ENCODE measurements at places on chromosomes 4 and X.

DNA sequence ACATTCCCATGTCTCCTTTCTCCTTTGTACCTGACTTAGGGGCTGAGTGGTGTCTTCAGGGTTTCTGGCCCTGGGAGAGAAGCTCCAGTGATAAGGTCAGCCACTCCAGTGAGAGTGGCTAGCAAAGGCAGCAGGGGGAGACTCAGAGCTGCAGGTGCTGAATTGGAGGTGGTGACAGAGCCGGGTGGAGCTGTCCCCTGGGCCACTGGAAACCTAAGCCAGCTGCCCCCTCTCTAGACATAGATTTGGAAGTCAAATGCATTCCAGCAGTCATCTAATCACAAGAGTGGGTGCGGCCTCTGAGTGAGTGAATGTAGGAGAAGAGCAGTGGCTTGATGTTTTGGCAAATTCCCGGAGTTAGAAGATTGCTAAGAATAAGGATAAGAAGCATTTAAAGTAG is 28.5 kb downstream of the TRIM2 start:
- DNase-seq = no peak

GRCh38 chr4:40316333-40316781 is 18.8 kb upstream of the CHRNA9 start:
- DNase-seq = peak; percentile 51

DNA sequence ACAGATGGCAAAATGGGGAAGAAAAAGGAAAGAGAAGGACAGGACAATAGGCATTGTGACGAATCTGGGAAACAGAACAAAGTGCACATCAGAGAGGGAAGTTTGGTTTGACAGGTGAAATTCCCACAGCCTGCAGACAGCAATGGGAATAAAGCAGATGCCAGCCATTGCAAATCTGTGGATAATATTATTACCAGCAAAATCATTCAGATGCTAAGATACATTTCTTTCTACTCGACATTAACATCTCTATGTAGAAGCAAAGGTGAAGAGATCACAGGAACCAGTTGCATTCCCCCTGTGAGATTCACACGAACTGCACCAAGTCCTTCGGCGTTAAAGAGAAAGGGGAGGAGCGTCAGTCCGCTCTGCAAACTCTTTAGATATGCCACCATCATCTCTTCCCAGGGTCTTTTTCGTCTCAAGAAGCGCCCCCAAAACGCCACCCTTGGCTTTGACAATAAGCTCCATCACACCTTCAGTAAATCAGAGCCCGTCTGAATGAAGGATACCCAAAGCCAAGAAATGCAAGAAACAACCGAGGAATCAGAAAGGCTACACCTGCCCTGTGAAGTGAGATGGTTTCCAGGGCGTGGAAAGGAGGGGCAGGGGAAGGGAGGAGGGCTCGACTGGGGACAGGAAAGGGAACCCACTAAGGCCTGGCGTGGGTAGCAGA is 1.9 kb downstream of the NEUROG2 start:
- no peak for DNase-seq

GRCh38 chr4:116478343-116478742 is 607.0 kb downstream of the TRAM1L1 start:
- no peak for DNase-seq

DNA sequence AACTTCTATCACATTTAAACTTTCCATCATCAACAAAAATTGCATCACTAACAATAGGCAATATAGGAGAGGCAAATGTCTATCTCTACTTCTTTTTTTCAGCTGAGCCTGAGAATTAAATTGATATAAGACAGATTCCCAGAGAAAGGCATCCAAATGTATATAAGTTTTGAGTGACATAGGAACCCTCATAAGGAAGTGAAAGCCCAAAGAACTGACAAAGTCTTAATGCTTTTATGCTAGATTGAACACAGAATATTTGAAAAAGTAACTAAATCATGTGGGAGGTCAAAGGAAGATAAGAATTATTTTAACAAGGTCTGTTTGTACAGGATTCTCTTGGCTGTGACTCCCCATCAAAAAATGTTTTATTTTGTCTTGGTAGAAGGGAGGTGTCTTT is 714.9 kb downstream of the GRXCR1 start:
- no peak for DNase-seq

- DNase-seq = no peak
Observed at GRCh38 chrX:46770000-46770816, 11.3 kb upstream of the SLC9A7 start.

GRCh38 chr4:189200353-189200752 is 740.3 kb upstream of the FRG1 start:
- no peak for DNase-seq

GRCh38 chrX:20530406-20530921 is 263.8 kb upstream of the RPS6KA3 start:
- peak; percentile 23 for DNase-seq

DNA sequence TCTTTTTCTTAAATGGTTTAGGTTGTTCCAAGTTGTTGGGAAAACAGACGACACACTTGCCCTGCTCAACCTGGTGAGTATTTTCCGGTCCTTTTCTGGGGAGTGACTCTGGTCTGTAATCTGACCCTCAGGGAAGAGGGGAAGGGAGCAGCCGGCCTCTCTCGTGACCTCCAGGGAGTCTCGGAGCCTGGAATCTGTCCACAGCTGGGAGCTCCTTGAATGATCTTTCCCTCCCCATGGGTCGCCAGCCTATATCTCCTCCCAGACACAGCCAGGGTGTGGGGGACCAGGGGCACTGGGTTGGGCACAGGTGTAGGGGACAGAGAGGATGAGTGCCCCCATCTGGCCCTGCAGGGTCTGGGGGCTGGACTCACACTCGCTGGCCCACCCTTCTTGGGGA is 18.9 kb downstream of the TMEM175 start:
- DNase-seq = no peak

- DNase-seq = no peak
Observed at GRCh38 chr4:6437826-6438238, 34.6 kb downstream of the PPP2R2C start.

- DNase-seq = no peak
Observed at GRCh38 chr4:54658252-54659093, 716 bp downstream of the KIT start.

GRCh38 chrX:16838202-16839066 is 31.7 kb downstream of the RBBP7 start:
- DNase-seq = no peak

GRCh38 chrX:68936608-68937007 is 107.8 kb downstream of the EFNB1 start:
- DNase-seq = no peak

DNA sequence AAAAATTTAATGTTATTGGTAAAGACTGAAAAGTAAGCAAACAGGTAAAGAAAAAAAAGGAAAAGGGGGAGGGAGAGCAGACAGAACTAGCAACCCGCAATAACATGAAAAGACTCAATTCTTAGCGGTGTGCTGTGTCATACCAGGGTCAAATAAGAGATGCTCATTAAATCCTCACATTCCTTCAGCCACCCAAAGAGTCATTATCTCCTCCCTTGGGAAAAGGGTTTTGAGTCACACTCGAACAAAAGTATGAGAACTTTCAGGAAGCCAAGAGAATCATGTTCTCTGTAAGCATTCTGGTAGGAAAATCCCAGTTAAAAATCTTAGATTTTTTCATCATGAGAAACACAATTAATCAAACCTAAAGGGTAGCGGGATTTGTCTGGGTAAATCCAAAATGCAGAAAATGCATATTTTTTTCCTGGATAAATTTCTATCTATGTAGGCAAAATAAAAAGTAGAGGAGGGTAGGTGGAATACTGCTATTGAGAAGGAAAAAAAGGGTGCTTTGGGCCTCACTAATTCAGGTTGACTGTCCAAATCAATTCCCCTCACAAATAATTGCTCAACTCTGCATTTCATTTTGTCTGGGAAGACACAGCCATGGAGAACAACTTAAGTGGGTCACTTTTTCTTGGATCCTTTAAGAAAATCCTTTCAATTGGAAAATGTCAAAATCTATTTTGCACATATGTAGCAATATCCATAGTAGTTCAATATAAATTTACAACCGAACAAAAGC is 23.2 kb downstream of the TNIP3 start:
- DNase-seq = no peak

GRCh38 chr4:8911316-8912088 is 39.9 kb upstream of the HMX1 start:
- DNase-seq = no peak

DNA sequence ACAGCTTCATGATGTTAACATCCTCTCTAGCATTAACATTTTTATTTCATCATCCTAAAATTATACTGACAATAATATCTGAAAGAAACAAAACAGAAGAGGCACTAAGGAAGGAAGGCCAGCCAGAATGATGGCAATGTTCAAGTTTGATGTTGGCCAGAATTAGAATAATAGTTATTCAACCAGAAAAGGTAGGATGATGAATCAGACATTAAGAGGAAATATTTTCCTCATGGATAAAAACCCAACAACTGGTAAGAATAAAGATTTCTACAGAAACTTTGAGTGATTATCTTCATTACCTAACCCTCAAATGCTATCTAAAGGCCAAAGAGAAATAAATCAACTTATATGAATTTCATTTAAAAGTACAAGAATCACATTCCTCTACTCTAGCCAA is 105.2 kb downstream of the PDE5A start:
- DNase-seq = no peak

DNA sequence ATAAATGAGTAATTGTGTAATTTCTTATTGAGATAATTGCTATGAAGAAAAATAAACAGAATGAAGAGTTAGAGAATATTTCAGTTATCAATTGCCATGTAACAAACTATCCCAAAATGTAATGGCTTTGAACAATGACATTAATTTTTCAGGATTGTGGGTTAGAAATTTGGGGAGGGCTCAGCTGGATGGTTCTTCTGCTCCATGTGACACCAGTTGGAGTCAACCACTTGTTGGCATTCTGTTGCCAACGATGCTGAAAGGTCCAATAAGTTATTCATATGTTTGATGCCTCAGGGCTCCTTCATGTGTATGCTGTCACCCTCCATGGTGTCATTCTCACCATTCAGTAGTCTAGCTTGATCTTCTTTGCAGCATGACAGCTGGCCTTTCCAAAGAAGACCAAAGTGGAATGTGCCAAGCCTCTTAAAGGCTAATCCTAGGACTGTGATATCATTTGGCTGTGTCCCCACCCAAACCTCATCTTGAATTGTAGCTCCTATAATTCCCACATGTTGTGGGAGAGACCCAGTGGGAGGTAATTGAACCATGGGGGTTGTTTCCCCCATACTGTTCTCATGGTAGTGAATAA is 20.9 kb upstream of the CCDC149 start:
- no peak for DNase-seq

DNA sequence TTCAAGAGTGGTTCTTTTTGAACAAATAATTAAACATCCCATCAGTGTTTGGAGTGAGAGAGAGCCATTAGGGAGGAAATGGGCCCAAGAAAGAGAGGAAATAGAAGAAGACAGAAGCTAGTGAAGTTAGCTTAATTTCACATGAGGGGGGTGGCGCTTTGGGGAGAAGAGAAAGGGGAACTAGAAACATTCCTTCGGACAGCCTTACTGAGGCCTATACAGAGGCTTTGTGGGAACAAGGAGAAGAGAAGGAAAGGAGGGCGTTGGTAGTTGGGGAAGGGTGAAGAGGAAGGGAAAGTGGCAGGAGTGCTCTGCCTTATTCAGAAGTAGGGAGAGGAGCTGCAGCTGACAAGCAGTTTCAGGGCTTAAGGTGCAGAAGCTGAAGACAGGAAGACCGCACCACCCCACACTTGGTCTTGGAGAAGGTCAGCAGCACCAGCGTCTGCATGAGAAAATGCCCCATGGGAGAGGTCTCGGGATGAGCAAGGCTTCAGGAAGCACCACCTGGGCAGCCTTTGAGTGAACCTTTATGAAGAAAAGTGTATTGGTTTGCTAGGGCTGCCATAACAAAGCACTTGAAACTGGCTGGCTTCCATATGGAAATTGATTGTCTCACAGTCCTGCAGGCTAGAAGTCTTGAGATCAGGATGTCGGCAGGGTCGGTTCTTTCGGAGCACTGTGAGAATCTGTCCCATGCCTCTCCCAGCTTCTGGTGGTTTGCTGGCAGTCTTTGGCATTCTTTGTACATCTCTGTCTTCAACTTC is 85.1 kb downstream of the KIT start:
- DNase-seq = no peak

DNA sequence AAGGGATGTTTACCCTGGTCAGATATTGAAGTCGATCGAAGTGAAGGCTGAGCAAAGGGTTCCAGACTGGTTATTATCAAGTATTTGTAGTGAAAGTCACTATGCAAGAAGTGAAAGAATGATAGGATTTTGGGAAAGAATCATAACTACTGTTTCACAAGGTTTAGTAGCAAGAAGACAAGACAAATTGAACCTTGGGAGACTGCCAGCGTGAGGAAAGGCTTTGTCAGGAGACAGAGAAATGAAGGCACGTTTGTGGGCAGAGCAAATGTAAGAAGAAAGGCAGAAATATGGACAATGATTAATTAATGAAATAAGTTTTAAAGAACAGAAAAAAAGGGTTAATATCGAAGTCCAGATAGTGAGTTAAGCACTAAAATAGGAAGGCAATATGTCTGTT is 456.8 kb downstream of the TRIML1 start:
- DNase-seq = no peak

- no peak for DNase-seq
Observed at GRCh38 chr4:180766944-180767729, 1476.1 kb upstream of the TENM3 start.

- DNase-seq = no peak
Observed at GRCh38 chr4:118206627-118207026, 146.2 kb downstream of the PRSS12 start.

DNA sequence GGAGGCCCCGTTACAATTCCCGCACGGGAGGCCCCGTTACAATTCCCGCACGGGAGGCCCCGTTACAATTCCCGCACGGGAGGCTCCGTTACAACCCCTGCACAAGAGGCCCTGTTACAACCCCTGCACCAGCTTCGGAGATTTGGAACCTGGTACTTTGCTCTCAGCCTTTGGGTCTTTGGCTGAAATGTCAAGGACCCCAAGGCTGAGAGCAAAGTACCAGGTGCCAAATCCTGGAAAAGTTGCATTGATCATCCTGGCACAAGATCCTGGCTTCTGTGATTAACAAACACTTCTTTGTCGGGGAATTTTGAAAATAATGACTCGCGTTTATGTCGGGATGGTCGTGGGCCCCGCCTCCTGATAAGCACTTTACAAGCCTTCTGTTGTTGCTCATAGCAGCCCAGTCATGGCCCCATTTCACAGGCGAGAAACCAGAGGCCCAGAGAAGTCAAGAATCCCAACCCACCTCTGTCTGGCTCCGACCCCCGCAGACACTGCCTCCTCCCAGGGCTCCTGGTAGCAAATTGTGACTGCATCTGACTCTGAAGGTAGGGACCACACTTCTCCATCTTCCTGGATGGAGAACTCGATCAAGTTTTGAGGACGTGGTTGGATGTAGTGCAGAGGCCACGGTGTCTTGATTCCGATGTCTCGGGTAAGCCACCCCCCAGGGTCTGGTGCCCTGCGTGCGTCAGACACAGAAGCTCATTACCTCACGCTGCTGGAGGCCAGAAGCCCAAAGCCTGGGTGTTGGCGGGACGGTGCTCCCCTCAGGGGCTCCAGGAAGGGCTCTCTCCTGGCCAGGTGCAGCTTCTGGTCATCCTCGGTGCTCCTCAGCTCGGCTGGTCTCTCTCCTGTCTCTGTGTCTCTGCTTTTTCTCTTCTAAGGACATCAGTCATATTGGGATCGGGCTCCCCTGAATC is 60.3 kb downstream of the ADRA2C start:
- DNase-seq = no peak

GRCh38 chr4:17589355-17589754 is 12.4 kb downstream of the LAP3 start:
- no peak for DNase-seq
